ENCODE measurements at places on chromosomes 12 and 14.

- no peak for DNase-seq
Measured at GRCh38 chr12:31470459-31470858, 120.5 kb downstream of the DENND5B start.

DNA sequence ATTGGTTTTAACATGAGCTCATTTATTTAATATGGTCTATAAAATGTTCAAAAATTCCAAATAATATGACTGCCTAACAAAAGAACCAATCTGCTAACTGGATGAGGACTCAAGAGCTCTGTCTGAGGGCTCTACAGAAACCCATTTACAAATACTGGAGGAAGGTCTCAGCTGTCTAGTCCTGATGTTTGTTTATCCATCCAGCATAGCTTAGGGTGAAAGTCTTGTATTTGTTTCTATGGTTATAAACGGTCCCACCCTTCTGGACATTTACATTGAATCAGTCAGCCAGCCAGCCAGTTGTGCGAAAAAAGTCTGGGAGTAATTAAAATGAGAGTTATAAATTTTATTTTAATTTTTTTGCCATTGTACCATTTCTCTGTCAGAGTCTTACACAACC, 220.7 kb downstream of the BMP4 start:
- no peak for DNase-seq

DNA sequence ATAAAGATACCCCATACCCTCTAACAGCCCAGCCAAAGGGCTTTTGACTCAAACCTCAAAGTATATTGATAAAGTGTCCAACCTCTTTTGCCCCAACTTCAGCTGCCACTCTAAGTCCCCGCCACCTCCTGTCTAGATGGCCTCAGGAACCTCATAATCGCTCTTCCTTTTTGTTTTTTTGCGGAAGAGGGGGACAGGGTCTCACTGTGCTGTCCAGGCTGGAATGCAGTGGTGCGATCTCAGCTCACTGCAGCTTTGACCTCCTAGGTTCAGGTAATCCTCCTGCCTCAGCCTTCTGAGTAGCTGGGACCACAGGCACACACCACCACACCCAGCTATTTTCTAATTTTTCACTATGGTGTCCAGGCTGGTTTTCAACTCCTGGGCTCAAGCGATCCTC, 60.3 kb downstream of the STX2 start:
- DNase-seq = no peak

DNA sequence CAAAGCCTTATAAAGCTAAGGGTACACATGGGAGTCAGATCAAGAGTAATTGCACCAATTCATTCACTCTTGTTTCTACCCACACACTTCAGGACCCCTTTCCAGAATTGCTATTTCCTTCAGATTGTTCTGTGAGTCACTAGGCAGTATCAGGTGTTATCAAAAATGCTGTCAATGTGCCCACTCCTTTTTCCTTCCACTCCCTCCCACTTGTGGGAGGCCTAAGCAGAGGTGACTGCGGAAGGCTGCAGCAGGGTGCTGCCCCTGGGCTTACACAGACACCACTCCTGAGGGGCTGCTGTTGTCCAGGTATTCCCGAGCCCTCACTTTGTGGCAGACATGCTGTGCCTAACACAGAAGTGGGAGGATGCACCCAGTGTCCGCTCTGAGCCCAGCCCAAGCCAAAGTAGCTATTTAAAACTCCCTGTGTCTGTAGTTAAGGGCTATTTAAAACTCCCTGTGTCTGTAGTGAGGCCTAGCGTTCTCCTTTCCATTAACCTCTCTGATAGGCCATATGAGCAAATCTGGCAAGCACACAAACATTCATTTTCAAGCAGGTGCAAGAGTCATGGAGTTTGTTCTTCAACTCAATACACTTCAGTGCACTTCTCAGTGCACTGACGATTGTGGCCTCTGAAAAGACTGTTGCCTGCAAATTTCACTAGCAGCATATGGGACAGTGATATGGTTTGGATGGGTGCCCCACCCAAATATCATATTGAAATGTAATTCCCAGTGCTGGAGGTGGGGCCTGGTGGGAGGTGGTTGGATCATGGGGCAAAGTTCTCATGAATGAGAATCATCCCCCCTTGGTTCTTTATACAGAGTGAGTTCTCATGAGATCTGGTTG, 117.8 kb downstream of the PHLDA1 start:
- DNase-seq = no peak

DNA sequence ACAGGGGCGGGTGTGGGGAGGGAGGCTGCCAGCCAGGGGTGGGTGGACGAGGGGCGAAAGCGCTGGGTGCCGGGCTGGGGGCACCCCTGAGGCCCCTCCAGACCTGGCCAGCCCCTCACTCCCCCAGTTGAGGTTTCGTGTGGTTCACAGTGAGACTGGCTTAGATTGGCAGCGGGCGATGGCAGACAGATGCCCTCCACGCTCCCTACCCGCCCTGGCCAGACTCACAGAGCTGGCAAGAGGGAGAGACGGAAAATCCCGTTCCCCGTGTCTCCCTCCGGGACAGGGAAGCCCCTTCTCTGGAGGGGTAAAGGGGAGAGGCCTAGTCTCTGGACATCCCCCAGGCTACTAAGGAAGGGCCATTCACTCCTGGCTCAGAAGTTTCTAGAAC, 33.2 kb upstream of the VPS37B start:
- DNase-seq = no peak

DNA sequence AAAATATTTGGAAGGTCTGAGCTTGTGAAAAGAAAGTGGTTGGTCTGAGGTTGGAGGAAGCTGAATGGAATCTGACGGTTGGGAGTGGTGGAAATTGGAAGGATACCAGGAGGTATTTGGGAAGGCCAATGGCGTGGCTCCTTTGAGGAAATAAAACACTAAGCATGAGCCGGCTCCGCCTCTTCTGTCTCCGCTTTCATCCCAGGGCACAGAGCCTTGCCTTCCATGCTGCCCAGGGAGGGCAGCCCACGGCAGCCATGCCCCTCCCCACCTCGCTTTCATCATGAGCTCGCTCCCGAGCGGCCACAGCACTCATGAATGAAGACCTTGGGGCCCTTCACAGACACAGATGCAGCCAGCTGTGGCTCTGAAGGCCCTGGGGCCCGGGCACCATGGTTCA, 36.2 kb downstream of the HSP90AA1 start:
- DNase-seq = no peak

- no peak for DNase-seq
Measured at GRCh38 chr12:1529228-1529861, 65.0 kb downstream of the FBXL14 start.

GRCh38 chr12:113238309-113238708, 17.0 kb downstream of the TPCN1 start:
- DNase-seq = no peak

DNA sequence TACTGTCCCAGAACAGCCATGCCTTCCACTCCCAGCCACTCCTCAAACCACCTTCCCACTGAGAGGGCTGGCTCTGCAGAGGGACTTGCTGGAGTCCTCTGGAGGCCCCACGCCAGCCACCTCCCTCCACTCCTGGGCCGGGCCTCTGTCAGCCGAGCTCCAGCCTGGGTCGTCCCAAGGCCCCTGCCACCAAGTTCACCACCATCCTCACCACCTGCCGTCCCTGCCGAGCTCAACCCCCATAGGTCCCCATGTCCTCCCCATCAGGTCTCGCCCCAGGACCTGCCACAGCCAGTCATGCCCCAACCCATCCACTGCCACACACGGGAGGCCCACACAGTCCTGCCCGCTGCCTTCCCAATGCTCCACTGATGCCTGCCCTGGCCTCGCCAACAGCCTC, 39.0 kb downstream of the ITPK1 start:
- DNase-seq = no peak

GRCh38 chr14:61145034-61145902, 135.9 kb downstream of the TMEM30B start:
- no peak for DNase-seq

GRCh38 chr12:3833670-3834310, 39.4 kb downstream of the PARP11 start:
- DNase-seq = no peak

- DNase-seq = peak; percentile 42
Measured at GRCh38 chr14:69660344-69661193, 49.2 kb downstream of the SUSD6 start.

GRCh38 chr12:49910331-49911212, 6.9 kb upstream of the FAIM2 start:
- no peak for DNase-seq

GRCh38 chr14:21256539-21257393, 12.5 kb downstream of the HNRNPC start:
- DNase-seq = no peak

GRCh38 chr14:35471803-35472202, 62.2 kb upstream of the INSM2 start:
- DNase-seq = no peak

GRCh38 chr12:52495389-52495788, 2.3 kb upstream of the KRT6A start:
- DNase-seq = no peak

DNA sequence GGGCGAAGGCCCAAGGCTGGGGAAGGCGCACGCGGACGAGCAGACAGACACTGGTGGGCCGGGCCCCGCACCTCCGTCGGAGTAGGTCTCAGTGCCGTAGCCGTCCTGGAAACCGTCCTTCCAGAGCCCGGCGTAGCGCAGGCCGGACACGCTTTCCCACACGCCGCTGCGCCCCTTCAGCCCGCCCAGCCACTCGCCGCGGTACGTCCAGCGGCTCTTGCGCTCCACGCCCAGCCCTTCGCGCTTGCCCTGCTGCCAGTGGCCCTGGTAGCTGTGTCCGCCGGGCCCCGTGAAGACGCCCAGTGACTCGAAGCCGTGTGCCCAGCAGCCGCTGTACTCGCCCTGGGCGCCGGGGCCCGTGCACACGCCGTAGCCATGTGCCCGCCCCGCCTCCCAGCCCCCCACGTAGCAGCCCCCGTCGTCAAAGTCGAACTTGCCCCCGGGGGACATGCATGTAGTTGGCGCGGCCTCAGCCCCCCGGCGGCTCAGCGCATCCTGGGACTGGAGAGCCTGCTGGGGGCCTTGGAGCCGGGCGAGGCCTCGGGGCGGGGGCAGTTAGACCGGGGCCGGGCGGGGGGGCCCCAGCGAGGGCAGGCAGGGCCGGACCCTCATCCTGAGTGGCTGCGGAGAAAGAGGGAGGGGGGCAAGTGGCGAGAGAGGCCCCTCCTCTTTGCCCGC, 1.4 kb downstream of the JPH4 start:
- DNase-seq = no peak

DNA sequence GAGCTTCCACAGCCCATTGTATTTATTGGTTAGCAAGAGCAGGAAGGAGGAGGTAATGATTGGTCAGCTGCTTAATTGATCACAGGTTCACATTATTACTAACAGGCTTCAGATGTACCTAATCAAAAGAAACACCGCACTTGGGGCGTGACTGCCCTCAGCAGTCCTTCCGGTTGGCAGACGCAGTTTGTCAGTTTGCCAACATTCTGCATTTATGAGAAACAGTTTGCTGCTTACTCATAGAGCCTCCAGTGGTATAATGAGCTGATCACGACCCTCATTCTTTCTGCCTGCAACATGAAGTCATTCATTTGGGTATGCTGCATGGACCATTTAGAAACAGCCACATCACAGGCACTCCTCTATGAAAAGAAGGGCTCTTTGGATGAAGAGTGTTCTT, 42.5 kb upstream of the PPM1H start:
- DNase-seq = no peak

GRCh38 chr12:13835652-13836051, 145.8 kb downstream of the GRIN2B start:
- DNase-seq = no peak

DNA sequence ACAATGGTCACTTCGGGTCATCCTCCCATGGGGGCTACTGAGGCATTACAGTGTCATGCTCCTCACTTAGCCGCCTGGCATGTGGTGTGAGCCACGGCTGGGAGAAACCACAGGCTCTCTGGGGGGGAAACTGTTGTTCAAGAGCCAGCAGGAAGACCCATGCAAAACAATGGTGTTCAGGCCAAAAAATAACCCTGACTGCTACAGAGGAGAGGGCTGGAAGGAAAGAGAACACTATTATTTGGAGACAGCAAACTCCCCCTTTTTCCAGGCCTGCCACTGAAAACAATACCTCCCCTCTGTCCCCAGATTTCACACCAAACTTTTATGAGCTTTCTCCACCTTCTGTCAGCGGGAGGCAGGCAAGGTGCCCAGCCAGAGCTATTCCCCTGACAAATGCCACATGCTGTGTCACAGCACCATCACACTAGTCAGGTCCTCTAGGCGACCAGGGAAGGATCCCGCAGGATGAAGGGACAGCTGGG, 83.7 kb downstream of the CHGA start:
- no peak for DNase-seq

Data from activated CD4-positive, alpha-beta memory T cell treated with anti-CD3 and anti-CD28 coated beads, Interleukin-2, amount 10 ng/mL, durations not matched to agents 7 days and 5 days (primary cell).